ENCODE measurements at places on chromosomes 6 and 20. TPM values are rescaled to one million over a fixed set of nuclear protein-coding genes. Genes with fewer than 3 reads are reported as not detected.

- peaks cover 17% of the 10 kb centered on the region for H3K4me1 ChIP-seq
- H3K4me3 ChIP-seq, result no peak overlapping the region
- no peaks in the 10 kb centered on the region for H3K27me3 ChIP-seq
- no peaks in the 10 kb centered on the region for H3K36me3 ChIP-seq
- H3K27ac ChIP-seq, result no peak overlapping the region
These were observed 24.1 kb downstream of the CARMIL1 start for GRCh38 chr6:25303254-25303653.

GRCh38 chr6:145816392-145816791, 1.8 kb upstream of the FBXO30 start:
- peaks cover 45% of the 10 kb centered on the region for H3K4me1 ChIP-seq
- H3K27me3 ChIP-seq, result no peaks in the 10 kb centered on the region
- H3K4me3 ChIP-seq, result peak overlapping the region; percentile 89
- no peak for DNase-seq

- no peak overlapping the region for H3K27ac ChIP-seq
- DNase-seq, result peak; percentile 24
- peaks cover 57% of the 10 kb centered on the region for H3K27me3 ChIP-seq
- no peaks in the 10 kb centered on the region for H3K36me3 ChIP-seq
These were observed 9.7 kb downstream of the LINC00237 start for GRCh38 chr20:21096321-21097043.

- H3K4me1 ChIP-seq, result peaks cover 8% of the 10 kb centered on the region
- H3K36me3 ChIP-seq, result no peaks in the 10 kb centered on the region
- H3K27me3 ChIP-seq, result peaks cover 5% of the 10 kb centered on the region
- DNase-seq, result no peak
- no peak overlapping the region for H3K27ac ChIP-seq
- no peak overlapping the region for H3K4me3 ChIP-seq
These were observed 120.4 kb downstream of the MYLK4 start for GRCh38 chr6:2630359-2630758.

DNA sequence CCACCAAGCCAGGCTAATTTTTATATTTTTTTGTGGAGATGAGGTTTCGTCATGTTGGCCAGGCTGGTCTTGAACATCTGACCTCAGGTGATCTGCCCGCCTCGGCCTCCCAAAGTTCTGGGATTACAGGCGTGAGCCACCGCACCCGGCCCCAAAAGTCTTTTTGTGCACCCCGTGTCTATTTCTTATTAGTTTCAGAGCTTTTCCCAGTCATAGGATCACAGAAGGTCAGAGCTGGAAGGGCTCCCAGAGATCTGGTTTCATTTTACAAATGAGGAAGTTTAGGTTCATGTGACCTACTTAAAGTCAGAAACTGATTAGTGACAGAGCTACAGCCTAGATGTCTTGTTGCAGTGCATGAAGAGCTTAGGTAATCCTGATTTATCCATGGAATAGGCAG, 1.6 kb upstream of the OGFRL1 start:
- no peaks in the 10 kb centered on the region for H3K36me3 ChIP-seq
- no peak overlapping the region for H3K27ac ChIP-seq
- no peaks in the 10 kb centered on the region for H3K27me3 ChIP-seq
- peak overlapping the region; percentile 63 for H3K4me3 ChIP-seq
- H3K4me1 ChIP-seq, result peaks cover 27% of the 10 kb centered on the region
- DNase-seq, result no peak

DNA sequence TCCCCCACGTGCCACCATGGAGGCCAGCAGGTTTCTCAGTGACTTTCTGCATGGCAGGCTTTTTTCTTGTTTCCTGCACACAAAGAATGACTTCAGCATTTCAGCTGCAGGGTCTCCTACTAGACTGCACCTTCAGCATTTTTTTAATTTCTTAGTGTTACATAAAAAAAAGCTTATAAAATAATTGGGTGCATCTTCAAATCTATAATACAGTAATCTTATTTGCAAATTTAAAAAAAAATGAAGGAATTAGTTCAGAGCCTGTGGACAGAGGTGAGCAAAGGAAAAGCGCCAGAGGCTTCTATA, 57.6 kb downstream of the FAM50B start:
- no peak overlapping the region for H3K4me3 ChIP-seq
- no peak overlapping the region for H3K27ac ChIP-seq
- no peaks in the 10 kb centered on the region for H3K36me3 ChIP-seq
- DNase-seq, result no peak

DNA sequence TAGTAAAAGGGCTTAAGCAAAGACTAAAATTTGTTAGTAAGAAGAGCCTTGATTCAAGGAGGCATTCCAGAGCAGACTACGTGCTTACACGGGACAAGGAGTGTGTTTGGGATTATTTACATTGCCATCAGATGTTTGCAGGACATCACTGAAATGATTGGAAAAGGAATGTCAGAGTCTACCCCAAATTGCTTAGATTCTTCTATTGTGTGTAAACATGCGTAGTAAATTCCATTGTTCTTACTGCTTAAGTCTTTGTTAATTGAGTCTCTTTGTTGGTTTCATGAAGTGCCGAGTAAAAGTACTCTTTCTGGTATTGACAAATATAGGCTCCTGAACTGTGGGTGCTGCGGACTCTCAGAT, 60.5 kb downstream of the CD83 start:
- no peak overlapping the region for H3K27ac ChIP-seq
- DNase-seq, result no peak
- peaks cover 2% of the 10 kb centered on the region for H3K27me3 ChIP-seq
- no peaks in the 10 kb centered on the region for H3K36me3 ChIP-seq
- peaks cover 20% of the 10 kb centered on the region for H3K4me1 ChIP-seq
- no peak overlapping the region for H3K4me3 ChIP-seq

- no peak for DNase-seq
- H3K27me3 ChIP-seq, result peaks cover 32% of the 10 kb centered on the region
- H3K36me3 ChIP-seq, result no peaks in the 10 kb centered on the region
- no peak overlapping the region for H3K27ac ChIP-seq
These were observed 1.1 kb upstream of the RIN2 start for GRCh38 chr20:19756761-19757486.

DNA sequence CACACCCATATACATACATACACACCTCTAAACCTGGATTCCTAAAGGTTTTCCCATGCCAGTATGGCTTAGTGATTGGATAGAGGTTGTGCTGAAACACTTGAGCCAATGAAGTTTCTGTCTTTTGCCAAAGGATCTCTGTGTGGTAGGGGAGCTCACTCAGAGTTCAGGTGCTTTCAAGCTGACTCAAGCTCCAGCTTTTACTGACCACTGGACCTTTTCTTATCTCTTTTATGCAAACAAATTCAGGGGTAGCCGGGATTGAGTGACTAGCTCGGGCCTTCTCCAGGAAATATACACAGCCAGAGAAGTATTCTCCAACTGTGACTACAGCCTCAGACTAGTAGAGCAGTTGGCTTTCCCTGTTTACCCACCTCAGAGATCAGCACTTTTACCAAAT, 21.5 kb upstream of the DSE start:
- H3K27me3 ChIP-seq, result no peaks in the 10 kb centered on the region
- no peaks in the 10 kb centered on the region for H3K36me3 ChIP-seq
- no peak overlapping the region for H3K27ac ChIP-seq

GRCh38 chr6:114342086-114342825, 567 bp downstream of the HS3ST5 start:
- peaks cover 35% of the 10 kb centered on the region for H3K27me3 ChIP-seq
- H3K4me1 ChIP-seq, result peaks cover 2% of the 10 kb centered on the region
- peak; percentile 7 for DNase-seq
- H3K4me3 ChIP-seq, result no peak overlapping the region

JPH2 gene
- total RNA-seq, result 0.07 TPM

TMEM244 gene
- not detected for total RNA-seq

GRM4 gene
- 0.11 TPM for total RNA-seq

LY6G6C gene
- total RNA-seq, result not detected

RRAGD gene
- total RNA-seq, result 19.6 TPM

NINL gene
- total RNA-seq, result 4.1 TPM

CLVS2 gene
- not detected for total RNA-seq

ENPP3 gene
- 0.57 TPM for total RNA-seq

PNLDC1 gene
- 0.11 TPM for total RNA-seq

GRM1 gene
- not detected for total RNA-seq
